Skin of body (tissue), 3 donors: ENCODE measurements at places on chromosomes 3 and 15.

DNA sequence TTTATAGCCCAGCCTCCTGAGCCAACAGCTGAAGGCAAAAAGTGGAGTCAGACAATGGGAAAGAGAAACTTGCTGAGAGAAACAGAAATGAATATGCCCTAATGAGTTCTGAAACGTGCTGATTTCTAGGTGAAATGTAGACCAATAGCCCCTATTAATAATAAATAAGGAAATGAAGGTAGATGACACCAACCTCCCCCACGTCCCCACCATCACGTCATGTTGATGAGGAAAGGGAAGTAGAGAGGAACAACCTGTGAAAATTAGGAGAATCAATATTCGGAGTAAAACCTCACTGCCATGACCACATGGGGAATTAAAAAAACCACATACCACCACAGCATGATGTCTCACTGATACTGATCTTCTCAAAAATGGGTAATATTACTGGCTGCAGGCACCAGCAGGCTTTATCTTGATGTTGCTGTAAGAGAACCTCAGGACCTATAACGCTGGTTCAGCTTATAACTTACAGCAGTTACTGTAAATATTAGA is 64.0 kb downstream of the KAT2B start:
- no peak for DNase-seq

GRCh38 chr3:10505791-10506585 is 602 bp upstream of the ATP2B2 start:
- DNase-seq = no peak

- no peak for DNase-seq
These were observed 7.3 kb upstream of the TRNT1 start for GRCh38 chr3:3119393-3119851.

DNA sequence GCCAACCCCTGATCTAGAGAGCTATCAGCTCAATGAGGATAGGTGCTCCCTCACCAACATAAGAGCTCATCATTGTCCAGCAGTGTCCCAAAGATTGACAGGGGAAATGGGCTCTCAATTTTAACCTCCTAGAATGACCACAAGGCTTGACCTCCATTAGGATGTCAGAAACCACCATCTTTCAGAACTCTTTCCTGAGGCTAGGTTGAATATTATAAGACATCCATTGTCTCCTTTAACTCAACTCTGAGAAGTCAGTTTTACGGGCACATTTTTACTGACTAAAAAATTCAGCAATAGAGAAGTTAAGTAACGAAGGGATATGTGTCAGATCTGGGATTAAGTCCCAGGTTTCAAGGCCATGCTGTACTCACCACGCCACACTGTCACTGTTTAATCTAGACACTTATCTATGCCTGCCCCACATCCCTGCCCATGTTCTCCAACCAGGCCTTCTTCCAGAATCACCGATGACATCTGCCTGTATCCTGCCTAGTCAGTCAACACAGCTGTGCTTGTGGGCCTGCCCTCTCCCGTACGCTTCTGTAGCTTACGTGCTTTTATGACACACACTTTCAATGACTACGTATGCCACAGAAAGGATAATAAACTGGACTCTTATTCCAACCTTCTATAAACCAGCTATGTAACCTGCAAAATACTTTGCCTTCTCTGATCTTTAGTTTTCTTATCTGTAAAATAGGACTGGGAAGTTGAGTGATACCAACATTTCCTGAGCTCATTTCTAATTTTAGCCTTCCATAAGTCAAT is 17.1 kb upstream of the MUC13 start:
- DNase-seq = no peak

DNA sequence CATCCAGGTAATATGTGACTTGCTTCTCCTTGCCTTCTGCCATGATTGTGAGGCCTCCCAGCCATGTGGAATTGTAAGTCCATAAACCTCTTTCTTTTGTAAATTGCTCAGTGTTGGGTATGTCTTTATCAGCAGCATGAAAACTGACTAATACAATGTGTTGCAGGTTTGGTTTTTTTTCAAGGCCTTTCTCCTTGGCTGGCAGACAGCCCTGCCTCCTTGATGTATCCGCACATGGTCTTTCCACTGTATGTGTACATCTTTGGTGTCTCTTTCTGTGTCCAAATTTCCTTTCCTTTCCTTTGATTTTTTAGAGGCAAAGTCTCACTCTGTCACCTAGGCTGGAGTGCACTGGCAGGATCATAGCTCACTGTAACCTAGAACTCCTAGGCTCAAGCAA is 260.1 kb downstream of the TUSC7 start:
- DNase-seq = no peak

DNA sequence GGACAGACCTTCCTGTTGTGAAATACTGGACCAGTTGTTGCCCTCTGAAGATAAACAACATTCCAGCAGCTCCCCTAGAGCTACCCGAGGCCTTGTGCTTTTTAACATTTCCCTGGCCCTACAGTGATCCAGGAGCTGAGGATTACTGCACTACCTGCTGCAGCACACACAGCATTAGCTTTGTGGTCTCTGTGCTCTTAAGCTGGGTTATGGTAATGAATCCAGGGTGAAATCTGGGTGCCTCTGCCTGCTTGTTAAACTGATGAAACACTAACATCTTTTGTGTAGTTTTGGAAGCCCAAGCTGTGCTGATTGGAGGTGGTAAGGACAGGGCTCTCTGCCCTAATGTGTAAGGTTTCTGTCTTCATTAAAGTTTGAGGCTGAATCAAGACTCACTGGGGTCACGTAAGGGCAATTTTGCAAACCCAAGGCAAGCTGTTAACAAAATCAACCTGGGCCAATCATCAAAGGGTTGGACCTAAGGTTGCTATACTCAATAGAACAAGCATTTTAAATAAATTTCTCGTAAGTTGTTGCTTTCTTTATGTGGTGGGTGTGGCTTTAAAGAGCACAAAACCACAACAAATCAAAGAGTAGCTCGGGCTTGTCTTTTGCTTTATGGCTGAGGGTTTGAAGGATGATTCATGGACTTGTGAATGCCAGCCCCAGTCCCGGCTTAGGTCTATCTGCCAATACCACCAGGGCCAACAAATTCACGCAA is 183.9 kb downstream of the TPRG1 start:
- no peak for DNase-seq

GRCh38 chr3:152416808-152417580 is 148.3 kb downstream of the MBNL1 start:
- no peak for DNase-seq

DNA sequence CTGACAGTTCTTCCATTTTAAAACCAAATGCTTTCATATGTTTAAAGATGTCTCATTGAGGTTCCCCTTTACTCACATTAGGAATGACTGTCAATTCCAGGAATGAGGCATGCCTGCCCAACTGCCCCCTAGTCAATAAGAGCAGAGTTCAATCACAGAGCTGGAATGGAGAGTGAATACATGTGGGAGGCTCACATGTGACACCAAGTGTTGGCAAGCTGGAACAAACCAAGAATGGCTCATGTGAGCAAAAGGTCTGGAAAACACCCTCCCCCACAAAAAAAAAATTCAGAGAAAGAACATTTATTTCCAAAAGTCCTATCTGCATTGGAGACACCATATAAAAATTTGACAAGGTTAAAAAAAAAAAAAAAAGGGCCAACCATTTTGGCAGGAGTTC is 3.7 kb downstream of the PBRM1 start:
- DNase-seq = no peak
